ENCODE measurements at places on chromosomes 2 and 18. TPM values are rescaled to one million over a fixed set of nuclear protein-coding genes. Genes with fewer than 3 reads are reported as not detected.
A peak's percentile ranks its signal among the peaks of the same experiment; 100 is the strongest.

DNA sequence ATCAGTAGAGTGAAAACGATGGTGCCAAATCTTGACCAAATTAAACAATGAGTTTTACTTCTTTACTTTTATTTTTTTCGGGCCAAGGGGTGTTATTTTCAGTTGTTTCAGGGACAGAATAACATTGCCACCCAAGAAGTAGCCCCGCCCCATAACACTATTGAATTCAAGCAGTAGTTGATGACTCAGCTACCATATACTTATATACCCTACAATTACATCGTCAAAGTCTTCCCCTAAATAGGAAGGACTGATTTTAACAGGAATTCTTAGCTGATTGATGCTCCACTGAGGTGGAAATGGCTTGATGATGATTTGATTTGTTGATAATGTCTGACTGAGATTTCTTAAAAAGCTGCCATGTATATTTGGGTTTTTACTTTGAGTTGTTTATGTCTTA is 24.7 kb downstream of the LYPD6B start:
- no peak overlapping the region for H3K4me3 ChIP-seq
- no peak overlapping the region for H3K27ac ChIP-seq
- DNase-seq = no peak
- no peaks in the 10 kb centered on the region for H3K4me1 ChIP-seq

QPCT gene
- total RNA-seq = 1.1 TPM

DNA sequence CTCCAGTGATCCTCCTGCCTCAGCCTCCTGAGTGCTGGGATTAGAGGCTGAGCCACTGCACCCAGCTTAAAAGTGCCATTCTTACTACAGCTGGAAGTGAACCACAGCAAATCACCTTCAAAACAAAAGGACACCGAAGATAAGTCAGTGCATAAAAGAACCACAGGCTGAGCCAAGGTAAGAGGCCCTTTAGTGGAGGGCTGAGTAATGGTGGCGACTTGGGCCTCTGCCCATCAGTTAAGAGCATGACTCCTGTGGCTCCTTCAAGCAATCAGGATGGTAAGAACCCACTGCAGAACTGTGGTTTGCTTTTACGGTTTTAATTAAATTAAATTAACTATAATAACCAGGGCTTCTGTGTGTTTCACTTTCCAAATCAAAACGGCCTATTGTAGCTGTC is 75.1 kb downstream of the CTAGE1 start:
- H3K36me3 ChIP-seq = no peaks in the 10 kb centered on the region
- peaks cover 30% of the 10 kb centered on the region for H3K4me1 ChIP-seq
- H3K27me3 ChIP-seq = peaks cover 6% of the 10 kb centered on the region
- peak; percentile 24 for DNase-seq

- no peaks in the 10 kb centered on the region for H3K27me3 ChIP-seq
- H3K4me3 ChIP-seq = no peak overlapping the region
- no peak for DNase-seq
- no peaks in the 10 kb centered on the region for H3K4me1 ChIP-seq
These were observed 9.2 kb downstream of the USP37 start for GRCh38 chr2:218558986-218559385.

DNA sequence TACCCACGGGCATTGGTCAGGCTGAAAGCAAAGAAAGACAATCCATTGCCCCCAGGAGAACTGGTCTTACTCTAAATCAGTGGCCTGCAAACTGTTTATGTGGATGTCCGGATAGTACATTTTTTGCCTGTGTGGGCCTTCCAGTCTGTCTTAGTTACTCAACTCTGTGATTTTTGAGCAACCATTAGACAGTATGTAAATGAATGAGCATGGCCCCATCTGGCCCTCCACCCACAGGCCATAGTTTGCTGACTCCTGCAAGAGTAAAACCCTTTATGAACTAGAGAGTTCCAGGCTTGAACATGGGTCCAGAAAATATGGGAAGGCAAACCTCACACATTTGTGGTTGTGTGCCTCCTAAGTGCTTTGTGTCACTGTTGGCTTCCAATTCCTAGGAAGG is 55.7 kb upstream of the CYP1B1 start:
- no peaks in the 10 kb centered on the region for H3K27me3 ChIP-seq
- no peaks in the 10 kb centered on the region for H3K36me3 ChIP-seq
- no peak overlapping the region for H3K27ac ChIP-seq
- DNase-seq = no peak

DNA sequence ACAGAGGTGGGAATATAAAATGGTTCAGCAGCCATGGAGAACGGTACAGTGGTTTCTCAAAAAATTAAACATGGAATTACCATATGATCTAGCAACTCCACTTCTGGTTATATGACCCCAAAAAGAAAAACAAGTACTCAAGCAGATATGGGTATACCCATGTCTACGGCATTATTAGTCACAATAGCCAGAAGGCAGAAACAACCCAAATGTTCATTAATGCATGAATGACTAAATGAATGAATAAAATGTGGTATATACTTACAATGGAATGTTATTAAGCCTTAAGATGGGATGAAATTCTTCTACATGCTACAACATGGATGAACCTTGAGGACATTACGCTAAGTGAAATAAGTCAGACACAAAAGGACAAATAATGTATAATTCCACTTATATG is 266.8 kb upstream of the FBXO11 start:
- H3K36me3 ChIP-seq = no peaks in the 10 kb centered on the region
- no peaks in the 10 kb centered on the region for H3K27me3 ChIP-seq
- no peak overlapping the region for H3K4me3 ChIP-seq

DNA sequence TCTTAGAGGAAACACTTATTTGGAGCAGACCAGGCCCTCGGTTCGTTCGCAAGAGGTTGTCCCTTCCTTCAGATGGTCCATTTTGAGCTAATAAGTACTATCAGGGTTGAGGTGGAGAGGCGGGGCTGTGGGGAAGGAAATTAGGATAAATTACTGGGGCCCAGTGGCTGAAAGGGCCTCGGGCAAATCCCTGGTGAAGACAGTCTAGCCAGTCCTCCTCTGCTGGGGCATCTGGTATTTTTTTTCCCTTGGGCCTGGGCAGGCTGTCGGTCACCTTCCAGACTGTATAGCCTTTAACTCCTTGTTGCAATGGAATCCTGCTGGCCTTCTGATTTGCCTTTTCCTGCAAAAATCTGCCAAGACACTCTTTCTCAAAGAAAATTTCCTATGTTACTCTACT is 1.7 kb upstream of the MYO3B start:
- no peaks in the 10 kb centered on the region for H3K4me1 ChIP-seq
- no peak overlapping the region for H3K27ac ChIP-seq
- no peaks in the 10 kb centered on the region for H3K27me3 ChIP-seq
- no peaks in the 10 kb centered on the region for H3K36me3 ChIP-seq
- no peak for DNase-seq

DNA sequence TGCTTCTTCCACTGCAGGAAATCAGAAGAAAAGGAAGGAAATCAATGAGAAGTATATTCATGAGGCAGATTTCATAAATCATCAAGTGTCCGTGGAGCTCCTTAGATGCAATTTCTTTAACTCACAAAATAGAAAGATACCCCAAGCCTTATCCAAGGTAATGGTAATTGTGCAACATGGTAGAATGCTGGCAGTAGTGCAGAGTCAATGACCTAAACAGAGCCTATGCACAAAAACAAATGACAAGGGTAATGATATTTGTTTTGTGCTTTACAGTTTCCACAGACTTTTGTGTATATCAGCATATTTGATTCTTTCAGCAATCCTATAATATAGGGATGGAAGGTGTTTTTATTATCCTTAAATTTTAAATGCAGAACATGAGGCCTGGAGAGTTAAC is 102.7 kb downstream of the SETBP1 start:
- no peaks in the 10 kb centered on the region for H3K36me3 ChIP-seq
- no peaks in the 10 kb centered on the region for H3K4me1 ChIP-seq
- no peak overlapping the region for H3K27ac ChIP-seq
- H3K4me3 ChIP-seq = no peak overlapping the region
- H3K27me3 ChIP-seq = no peaks in the 10 kb centered on the region

GRCh38 chr2:8314063-8314462 is 367.8 kb upstream of the ID2 start:
- H3K4me3 ChIP-seq = no peak overlapping the region
- no peaks in the 10 kb centered on the region for H3K27me3 ChIP-seq
- H3K27ac ChIP-seq = no peak overlapping the region
- no peaks in the 10 kb centered on the region for H3K36me3 ChIP-seq
- H3K4me1 ChIP-seq = peaks cover 8% of the 10 kb centered on the region
- no peak for DNase-seq

DNA sequence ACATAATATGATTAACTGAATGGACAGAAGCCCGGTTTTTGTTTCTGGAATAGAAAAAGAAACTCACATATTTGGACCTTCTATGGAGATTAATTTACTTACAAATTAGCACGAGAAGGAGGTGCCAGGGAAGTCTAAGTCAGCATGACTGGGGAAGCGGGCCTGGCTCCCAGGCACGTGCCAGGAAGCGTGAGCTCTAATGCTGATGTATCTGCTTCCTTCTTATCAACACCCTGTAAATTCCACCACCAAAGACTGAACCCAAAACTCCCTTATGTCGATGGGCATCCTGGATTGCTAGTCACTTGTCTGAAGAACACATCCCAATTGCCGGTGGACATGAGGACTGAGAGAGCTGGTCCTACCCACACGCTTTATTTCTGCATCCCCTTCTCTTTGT is 134.5 kb downstream of the GALNT14 start:
- H3K36me3 ChIP-seq = no peaks in the 10 kb centered on the region
- H3K27me3 ChIP-seq = no peaks in the 10 kb centered on the region
- H3K4me3 ChIP-seq = no peak overlapping the region
- no peak overlapping the region for H3K27ac ChIP-seq
- DNase-seq = no peak

GRCh38 chr2:109340381-109340780 is 211.4 kb downstream of the SH3RF3 start:
- no peaks in the 10 kb centered on the region for H3K36me3 ChIP-seq
- no peak for DNase-seq
- H3K4me1 ChIP-seq = peaks cover 13% of the 10 kb centered on the region
- H3K4me3 ChIP-seq = no peak overlapping the region
- H3K27ac ChIP-seq = no peak overlapping the region

All from T-cell (primary cell).